ENCODE measurements at places on chromosomes 7 and 10.

DNA sequence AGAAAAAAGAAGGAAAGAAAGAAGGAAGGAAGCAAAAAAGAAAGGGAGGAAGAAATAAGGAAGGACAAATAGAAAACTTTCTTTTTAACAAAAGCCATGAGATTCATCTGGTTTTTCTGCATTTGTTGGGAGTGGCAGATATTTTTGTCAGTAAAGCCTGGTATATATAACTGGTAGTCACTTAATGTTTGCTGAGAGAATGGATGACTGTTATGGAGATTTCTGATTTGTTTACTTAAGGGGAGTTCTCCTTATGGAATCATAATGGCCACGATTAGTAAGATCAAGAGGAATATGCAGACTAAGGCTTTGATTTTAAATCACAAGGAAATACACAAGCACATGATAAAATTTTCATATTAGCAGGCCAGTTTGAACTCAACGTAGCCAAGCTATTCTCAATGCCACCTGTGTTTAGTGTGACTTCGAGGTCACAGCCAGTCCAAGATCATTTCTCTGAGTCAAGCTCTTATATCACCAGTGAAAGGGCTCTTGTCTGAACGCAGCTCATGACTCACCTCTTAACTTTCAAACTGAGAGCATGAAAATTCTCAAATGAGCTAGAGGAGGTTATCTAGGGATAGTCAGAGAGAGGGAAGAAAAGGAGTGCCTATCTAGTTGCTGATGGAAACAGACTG, 445.1 kb upstream of the ZMIZ1 start:
- peak; percentile 71 for DNase-seq

DNA sequence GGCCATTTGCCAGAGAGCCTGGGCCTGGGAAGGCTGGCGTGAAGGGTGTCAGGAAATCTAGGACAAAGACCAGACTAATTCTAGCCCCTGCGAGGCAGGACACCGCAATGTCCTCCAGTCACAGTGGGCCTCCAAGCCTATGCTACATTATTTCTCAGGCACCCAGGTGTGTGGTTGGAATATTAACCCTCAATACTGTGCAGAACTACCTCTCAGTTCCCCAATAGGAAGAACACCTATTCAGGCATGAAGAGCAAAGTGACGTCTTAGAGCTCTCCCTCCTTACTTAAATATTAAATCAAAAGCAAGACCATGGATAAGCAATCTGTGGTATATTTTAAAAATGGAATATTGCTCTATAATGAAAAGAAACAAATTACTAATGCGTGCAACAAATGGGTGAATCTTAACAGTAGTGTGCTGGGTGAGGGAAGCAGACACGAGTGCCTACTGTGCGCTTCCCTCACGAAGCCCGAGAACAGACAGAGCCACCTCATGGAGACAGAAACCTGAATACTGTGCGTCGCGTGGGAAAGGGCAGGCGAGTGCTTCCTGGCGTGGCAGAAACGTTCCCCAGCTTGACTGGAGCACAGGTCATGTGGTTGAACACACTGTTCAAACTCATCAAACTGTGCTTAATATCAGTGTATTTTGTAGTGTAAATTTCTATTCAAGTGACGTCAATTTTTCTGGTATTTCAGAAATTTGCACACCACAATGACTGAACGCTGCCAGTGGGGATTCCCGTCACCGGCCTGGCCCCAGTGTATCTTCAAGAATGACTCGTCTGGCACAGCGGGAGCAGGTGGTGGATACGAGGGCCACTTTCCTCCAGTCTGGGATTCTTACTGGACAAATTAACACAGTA, 15.5 kb upstream of the PTPRN2 start:
- peak; percentile 60 for DNase-seq

DNA sequence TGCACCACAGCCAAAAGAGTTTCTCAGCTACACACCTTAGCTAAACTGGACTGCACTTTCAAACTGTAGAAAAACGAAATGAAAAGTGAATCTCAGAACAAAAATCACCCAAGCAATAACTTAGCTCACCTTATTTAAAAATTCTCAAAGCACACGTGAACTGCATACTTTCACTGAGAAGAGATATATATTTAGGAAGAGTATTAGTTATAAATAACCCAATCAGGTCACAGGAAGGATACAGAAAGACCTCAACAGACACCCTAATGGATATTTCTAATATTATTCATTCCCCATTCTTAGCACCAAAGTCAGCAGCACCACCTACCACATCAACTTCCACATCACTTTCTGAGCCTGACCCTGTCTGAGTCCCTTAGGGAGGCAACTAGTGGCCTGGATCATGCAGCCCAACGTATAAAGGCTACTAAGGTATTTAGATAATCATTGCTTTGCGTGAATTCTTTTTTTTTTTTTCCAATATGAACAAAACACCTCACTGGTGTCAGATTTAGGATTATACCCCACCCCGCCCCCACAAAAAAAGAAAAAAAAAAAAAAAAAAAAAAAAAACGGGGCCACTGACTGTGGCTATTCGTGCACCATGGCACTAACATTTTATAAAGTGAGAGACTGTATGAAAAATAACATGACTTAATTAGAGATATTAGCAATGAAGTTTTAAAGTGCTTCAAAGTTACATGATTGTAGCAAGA, 2.6 kb downstream of the ABI1 start:
- no peak for DNase-seq

DNA sequence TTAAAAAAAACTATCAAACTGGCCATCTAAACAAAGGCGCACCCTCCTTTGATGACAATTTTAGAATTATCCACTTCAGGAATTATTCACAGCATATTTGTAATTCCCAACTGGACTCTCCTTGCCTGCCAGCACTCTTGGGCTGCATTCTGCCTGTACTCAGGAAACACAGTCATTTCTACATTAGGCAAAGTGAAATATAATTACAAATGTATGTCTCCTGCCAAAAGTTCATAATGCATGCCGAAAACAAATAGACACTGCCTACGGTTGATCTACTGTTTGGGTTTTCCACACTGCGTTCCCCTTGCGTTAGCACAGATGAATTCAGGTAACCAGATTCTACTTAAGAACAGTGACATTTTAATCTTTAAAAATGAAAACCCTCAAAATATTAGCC, 1.9 kb downstream of the HGF start:
- DNase-seq: peak; percentile 36

DNA sequence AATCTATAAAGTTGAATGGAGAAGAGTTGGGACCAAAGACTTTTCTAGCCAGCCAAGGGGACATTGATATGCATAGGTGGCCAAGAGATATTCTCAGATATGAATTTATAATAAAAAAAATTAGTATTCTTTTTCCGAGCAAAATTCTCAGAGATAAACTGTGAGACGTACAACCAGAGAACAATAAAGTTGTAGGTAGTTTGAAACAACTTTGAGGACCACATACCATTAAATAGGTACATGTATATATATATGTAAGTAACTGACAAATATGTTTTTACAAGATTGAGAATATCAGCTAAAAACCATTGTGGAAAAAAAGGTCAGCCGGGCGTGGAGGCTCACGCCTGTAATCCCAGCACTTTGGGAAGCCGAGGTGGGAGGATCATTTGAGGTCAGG, 56.5 kb downstream of the EXOC4 start:
- DNase-seq: no peak
